ENCODE measurements at places on chromosomes 12 and 14. TPM values are rescaled to one million over a fixed set of nuclear protein-coding genes. Genes with fewer than 3 reads are reported as not detected.

DNA sequence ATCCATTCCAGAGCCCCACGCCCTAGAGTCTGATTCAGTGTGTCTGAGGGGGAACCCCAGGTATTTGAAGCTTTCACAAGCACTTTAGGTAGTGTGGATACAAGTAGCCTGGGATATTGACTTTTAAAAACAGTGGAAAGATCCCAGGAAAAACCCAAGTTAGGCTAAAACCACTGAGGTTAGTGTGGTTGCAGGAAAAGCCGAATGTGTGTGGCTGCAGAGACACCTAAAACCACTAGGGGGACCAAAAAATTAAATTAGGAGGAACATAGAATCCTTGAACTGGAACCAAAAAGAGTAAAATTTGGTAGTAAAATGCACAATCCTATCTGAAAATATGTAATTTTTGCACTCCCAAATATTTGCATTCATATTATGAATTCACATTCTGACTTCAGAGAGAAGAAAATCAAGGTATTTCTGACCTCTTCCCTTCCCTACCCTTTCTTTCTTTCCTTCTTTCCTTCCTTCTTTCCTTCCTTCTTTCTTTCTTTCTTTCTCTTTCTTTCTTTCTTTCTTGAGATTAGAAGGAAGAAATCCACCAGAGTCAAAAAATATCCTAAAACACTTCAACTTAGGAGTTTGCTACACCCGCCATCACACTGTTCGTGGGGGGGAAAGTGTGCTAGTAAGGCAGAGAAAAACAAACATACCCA, 37.8 kb downstream of the SLCO1A2 start:
- no peaks in the 10 kb centered on the region for H3K36me3 ChIP-seq
- H3K4me1 ChIP-seq = no peaks in the 10 kb centered on the region
- DNase-seq = peak; percentile 27
- no peak overlapping the region for H3K4me3 ChIP-seq

Gene RBM25
- total RNA-seq = 89.3 TPM

GRCh38 chr12:22230280-22230794, 104.2 kb downstream of the ST8SIA1 start:
- DNase-seq = no peak
- no peaks in the 10 kb centered on the region for H3K4me1 ChIP-seq
- no peaks in the 10 kb centered on the region for H3K36me3 ChIP-seq
- H3K27me3 ChIP-seq = no peaks in the 10 kb centered on the region
- no peak overlapping the region for H3K27ac ChIP-seq

Gene SYT1
- 1.2 TPM for total RNA-seq

DNA sequence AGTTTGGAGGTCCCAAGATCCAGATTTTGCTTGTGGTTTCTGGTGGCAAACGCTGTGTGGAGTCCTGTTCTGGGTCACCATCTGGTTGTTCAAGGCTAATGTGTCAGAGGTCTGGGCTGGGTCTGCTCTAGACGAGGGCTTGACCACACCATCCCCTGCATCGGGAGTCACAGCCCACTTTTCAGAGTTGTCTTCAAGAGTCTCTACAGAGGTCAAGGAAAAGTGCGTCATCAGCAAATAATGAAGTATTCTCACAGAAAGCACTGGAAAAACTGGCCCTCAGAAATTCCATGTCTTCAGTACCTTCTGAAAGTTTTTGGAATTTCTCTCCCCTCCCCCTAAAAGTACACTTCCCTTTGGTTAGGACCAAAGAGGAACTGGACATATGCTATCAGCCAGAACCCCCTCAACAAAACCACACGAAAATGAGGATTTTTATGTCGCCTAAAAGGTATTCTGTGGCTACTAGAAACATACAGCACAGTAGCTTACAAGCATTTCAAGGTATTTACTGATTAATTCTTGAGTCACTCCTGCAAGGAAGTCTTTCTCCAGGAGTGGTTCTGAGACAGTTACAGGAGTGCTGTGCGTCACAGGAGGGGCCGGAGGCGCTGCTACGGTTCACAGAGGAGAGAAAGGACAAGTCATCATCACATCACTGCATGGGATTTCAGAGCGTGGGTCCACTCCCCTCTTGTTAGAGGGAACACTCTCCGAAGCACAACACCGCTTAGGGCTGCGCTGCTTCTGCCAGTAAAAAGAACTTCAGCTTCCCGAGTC, 35.4 kb downstream of the RAD52 start:
- peaks cover 10% of the 10 kb centered on the region for H3K36me3 ChIP-seq
- H3K4me1 ChIP-seq = no peaks in the 10 kb centered on the region
- no peak for DNase-seq
- no peaks in the 10 kb centered on the region for H3K27me3 ChIP-seq
- H3K4me3 ChIP-seq = no peak overlapping the region

Gene CLMN
- total RNA-seq = 5.2 TPM

- H3K4me3 ChIP-seq = no peak overlapping the region
- no peaks in the 10 kb centered on the region for H3K4me1 ChIP-seq
- no peaks in the 10 kb centered on the region for H3K27me3 ChIP-seq
- H3K27ac ChIP-seq = no peak overlapping the region
Measured at GRCh38 chr12:128792398-128792797, 31.4 kb downstream of the SLC15A4 start.
